ENCODE measurements at places on chromosomes 1 and 21.

DNA sequence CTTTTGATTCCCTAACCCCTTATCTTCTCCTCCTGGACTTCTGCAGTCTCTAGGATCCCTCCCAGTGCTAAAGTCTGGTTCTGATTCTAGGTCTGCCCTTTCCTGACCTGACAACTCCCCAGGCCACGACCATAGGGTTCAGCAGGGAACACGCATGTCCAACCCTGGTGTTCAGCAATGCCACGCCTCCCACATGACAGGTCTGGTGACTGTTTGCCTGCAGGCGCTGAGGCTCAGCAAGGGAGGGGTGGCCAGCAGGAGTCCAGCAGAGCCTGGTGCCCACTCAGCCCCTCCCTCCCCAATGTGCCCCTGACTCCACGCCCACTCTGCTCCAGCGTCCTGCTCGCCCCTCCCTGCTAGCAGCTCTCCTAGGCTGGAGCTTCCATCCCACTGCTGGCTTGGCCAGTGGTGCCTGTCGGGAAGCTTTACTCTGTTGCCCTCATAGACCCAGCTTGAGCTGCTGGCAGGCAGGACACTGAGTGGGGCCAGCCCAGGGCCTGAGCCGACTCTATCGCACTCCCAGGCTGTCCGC, 17.3 kb downstream of the SLC9A1 start:
- no peak for DNase-seq

DNA sequence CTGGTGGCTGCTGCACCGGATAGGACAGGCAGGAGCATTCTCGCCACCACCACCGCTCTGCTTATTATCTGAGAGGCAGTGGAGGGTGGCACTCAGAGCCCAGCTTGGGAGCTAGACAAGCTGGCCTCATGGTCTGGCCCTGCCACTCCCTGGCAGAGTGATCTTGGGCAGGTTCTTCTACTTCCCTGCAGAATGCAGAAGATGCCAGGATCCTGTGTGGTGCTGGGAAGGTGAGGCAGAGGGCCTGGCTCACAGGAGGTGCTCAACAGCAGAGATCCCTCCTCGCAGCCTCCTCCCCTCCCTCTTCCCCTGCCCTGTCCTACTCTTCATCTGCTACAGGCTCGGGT, 60.4 kb downstream of the ARHGEF10L start:
- no peak for DNase-seq

GRCh38 chr1:243968413-243968812, 82.7 kb upstream of the ZBTB18 start:
- DNase-seq: no peak

DNA sequence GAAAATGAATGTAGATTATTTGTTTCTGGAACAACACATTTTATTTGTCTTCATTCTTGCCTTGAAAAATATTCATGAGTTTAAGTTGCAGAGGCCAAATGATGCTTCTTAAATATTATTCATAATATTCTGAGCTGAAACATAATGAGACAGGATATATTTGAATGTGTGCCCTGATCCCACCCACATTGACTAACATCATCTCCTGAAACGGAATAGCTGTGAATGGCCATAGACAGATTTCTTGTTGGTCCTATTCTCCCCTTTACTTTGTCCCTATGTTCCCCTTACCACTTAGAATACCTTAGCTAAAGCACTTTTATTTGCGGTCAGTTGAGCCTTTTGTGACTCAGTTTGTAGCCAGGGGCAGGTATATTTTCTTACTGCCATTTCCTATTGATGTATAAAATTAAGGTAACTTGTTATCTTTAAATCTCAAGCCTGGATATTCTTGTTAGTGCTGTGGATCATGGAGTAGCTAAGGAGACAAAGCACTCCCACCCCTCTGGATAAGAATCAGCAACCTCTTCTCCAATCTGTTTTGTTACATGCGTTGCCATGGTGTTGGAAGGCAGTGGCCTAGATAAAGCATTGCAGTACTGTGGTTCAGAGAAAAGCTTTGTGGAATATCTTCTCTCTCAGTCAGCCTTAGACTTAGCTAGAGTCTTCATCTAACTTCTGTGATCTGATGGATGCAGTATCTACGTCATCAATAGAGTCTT, 478.5 kb upstream of the DEPDC1 start:
- DNase-seq: no peak

- no peak for DNase-seq
Observed at GRCh38 chr1:179550746-179551682, 24.7 kb downstream of the NPHS2 start.

DNA sequence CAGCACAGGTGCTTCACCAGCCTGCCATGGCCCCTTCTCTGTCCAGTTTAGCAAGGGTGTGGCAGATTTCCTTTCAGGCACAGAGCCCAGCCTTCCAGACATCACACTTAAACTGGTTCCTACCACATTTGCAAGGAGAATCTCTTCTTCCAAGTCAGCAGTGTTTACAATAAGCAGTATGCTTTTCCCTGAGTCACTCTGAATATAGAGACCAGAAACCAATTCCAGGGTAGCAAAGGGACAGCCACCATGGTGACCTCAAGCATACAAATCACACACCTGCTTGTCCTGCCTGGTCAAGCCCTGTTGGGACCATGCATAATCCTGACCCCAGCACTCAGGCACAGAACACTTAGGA, 8.7 kb upstream of the CBR3 start:
- DNase-seq: no peak

- DNase-seq: no peak
Observed at GRCh38 chr1:206924592-206925105, 2.9 kb upstream of the FCMR start.

- no peak for DNase-seq
Observed at GRCh38 chr1:44826375-44827196, 16.5 kb downstream of the PTCH2 start.

All from activated CD4-positive, alpha-beta T cell treated with anti-CD3 and anti-CD28 coated beads for 24 hours (primary cell).